ENCODE measurements at places on chromosomes 16 and 17.

DNA sequence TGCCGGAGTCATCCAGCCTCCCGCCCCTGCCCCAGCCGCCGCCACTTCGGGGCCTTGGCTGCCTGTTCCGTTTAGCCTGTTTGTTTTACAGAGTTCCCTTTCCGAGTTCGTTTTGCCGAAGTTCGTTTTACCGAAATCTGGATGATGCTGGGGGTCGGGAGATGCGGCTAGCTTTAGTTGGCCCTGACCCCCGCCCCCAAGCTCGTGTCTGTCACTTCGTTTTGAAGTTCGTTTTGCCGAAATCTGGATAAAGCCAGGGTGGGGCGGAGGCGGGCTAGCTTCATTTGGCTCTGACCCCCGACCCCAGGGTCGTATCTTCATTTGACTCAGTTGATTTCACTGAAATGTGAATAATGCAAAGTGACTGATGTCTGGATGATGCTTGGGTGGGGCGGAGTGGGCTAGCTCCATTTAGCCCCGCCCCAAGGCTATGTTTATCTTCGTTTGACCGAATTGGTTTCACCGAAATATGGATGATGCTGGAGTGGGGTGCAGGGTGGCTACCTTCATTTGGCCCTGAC, 591 bp downstream of the PSMD7 start:
- DNase-seq = no peak

DNA sequence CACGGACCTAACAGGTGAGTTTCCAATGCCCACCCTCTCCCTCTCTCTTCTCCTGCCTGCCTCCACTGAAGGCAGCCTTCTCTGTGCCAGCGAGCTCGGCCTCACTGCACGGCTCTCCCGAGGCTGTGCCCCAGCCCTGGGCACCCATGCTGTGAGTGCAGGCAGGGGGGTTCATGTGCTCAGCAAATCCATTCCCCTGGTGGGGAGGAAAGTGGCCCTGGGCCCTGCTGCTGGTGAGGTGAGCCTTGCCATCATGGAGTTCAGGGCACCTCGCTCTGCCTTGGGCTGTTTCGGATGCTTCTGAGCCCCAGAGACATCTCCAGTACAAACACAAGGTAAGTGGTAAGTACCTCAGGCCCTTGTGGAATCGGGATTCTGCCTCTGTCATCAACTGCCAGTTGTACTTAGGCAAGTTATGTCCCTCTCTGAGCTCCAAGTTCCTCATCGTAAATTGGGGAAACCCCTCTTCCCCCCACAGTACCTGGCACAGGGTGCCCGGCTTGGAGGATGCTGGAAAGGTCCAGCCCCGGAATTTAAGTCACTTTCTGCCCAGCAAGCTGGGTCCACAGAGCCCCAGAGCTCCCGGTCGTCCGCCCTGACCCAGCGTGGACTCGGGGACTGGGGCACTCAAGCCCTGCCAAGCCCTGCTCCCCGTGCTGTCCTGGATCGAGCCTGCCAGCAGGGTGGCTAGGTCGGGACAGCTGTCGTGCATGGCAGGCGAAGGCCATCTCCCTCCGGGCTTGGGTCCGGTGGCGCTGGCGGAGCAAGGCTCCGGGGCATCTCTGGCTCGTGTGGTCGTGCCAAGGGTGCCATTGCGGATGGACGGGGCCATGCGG, 684 bp upstream of the NUDT16L1 start:
- DNase-seq = no peak

- DNase-seq = no peak
Measured at GRCh38 chr17:32863559-32863958, 13.4 kb downstream of the MYO1D start.

GRCh38 chr17:17313350-17313991, 10.3 kb downstream of the NT5M start:
- peak; percentile 56 for DNase-seq

DNA sequence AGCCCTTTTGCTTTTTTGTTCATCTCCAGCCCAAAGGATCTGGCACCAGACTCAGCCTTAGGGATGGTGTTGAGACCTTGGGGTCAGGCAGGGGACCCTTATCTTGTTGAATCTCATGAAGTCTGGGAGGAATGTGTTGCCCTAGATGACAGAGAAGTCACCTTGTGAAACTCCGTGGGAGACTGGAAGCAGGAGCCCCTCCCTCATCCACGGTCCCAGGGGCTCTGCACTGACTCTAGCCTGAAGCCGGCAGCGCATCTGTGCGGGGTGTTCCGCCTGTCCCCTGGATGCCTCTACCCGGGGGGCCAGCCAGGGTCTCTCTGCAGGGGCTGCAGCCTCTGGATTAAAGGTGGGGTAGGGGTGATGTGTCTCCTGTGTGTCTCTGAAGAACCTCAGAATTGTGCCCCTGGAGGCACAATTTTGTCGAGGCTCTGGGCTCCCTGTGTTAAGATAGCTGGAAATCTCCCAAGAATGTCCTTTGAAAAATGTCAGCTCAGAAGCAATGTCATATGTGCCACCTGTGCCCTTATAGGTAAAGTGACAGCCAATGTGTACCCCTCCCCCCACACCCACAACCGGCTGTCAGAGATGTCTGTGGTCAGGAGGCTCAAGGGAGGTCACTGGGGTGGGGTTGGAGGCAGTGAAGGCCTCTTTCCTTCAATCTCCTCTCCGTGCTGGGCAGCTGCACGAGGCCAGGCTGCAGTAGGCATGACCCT, 32.1 kb upstream of the CDC42EP4 start:
- peak; percentile 37 for DNase-seq

- DNase-seq = no peak
Measured at GRCh38 chr17:57481910-57482391, 225.6 kb downstream of the MSI2 start.

GRCh38 chr16:11682655-11683096, 14.4 kb downstream of the SNN start:
- DNase-seq = no peak

DNA sequence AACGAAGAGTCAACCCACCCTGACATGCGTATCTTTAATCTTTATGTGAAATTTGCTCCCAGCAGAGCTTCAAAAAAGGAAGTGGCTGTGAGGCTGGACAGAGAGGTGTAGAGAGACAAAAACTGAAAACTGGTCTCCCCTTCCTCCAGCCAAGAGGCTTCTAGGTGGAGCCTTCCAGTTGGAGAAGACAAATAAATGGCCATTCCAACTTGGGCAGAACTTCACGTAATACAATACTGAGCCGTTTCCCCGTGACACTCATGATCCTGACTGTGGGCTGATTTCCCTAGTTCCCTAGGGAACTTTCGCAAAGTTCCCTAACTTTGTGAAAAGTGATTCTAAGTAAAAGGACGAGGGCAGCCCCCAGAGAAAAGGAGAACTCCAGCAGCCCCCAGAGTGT, 78.8 kb downstream of the ZFHX3 start:
- no peak for DNase-seq

- no peak for DNase-seq
Measured at GRCh38 chr17:72465191-72466024, 344.6 kb downstream of the SOX9 start.

GRCh38 chr17:6153375-6153774, 83.2 kb downstream of the WSCD1 start:
- DNase-seq = no peak

GRCh38 chr17:77032929-77033328, 107.8 kb upstream of the SEC14L1 start:
- DNase-seq = no peak

DNA sequence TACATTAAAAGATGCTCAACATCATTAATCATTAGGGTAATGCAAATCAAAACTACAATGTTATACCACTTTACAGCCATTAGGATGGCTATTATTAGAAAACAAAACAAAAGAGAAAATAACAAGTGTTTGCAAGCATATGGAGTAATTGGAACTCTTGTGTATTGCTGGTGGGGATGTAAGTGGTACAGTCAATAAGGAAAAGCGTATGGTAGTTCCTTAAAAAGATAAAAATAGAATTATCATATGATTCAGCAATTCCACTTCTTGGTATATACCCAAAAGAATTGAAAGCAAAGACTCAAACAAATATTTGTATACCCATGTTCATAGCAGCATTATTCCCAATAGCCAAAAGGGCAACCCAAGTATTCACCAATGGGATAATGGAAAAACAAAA, 1.4 kb upstream of the CAPNS2 start:
- no peak for DNase-seq

- DNase-seq = no peak
Measured at GRCh38 chr16:65181071-65181561, 59.3 kb upstream of the CDH11 start.

DNA sequence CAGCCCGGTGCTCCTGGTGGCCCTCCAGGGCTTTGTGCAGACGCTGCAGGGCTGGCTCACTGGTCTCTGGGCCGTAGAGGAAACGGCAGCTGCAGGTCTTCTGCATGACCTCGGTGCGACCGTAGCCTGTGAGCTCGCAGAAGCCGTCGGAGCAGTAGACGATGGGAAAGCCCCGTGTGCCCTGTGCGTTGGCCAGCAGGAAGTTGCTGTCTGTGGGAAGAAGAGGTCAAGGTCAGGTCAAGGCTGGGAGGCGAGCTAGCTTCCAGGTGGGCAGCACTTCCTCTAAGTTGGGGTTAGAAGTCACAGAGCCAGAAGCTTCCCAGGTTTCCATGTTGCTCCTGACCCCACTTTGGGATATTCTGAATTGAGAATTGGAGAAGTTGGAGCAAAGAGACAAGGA, 2.1 kb downstream of the KCNH4 start:
- no peak for DNase-seq

GRCh38 chr17:62761884-62762283, 46.2 kb downstream of the MARCHF10 start:
- no peak for DNase-seq

DNA sequence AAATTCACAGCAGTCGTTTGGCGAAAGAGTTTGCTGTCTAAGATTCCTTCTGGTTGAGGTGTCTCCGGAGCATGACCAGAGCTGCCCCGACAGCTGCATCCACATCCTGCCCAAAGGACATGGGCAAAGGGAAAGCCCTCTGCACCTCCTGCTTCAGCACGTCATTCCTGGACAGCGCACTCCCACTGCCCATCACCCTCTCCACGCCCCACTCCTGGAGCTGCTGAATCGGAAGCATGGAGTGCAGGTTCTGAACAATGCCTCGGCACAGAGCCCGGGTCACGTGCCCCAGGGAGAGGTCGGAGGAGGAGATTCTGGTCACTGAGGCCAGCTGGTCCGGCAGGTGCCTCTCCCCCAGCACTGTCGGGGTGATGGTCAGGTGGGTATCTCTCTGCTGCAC, 1.3 kb upstream of the TRPV1 start:
- no peak for DNase-seq

DNA sequence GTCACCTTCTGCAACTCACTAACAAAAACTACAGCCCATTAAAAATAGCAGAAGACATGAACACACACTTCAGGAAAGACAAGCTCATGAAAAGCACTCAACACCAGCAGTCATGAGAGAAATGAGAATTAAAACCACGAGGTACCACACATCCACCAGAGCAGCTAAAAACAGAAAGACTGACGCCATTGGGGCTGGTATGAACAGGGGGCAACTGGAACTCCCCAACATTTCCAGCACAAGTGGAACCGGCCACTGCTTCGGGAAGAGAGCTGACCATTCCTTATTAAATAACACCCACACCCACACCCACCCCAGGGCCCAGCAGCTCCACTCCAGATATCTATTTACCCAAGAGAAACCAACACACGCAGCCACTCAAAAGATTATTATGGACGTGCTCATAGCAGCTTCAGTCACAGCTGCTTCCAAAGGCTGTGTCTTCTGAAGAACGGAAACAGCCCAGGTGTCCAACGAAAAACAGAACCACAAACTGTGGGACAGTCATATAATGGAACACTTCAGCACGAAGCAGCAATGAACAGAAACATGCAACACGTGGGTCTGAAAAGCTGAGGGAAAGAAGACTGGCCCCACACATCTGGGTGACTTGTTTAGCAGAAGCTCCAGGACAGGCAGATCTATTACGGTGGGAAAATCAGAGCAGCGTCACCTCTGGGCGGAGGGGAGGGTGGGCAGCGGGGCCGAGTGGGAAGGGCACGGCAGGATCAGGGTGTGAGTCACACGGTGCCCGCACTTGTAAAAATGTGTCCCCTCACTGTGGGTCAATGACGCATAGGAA, 41.1 kb downstream of the KLHDC4 start:
- no peak for DNase-seq

DNA sequence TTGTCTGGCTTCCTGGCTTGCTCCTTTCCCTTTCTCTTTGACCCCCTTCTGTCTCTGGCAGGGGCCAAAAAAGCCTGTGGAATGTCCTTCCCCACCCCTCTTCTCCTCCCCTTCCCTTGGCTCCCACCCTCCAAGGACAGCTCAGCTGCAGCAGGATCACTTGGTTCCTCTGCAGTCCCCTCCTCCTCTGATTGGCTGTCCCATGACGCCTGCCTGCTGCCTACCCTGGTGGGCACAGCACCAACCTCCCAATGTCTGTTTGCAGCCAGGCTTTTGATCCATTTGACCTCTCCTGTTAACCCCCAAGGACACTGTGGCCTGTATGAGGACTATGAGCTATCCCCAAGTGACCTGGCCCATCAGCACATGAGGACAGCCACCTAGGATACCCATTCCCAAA, 14.8 kb upstream of the MTMR4 start:
- DNase-seq = no peak

- DNase-seq = peak; percentile 53
Measured at GRCh38 chr17:38352245-38353085, 821 bp downstream of the SOCS7 start.

GRCh38 chr16:53955221-53955875, 251.4 kb downstream of the FTO start:
- DNase-seq = no peak

GRCh38 chr17:50534222-50534978, 1.9 kb downstream of the EPN3 start:
- DNase-seq = no peak

DNA sequence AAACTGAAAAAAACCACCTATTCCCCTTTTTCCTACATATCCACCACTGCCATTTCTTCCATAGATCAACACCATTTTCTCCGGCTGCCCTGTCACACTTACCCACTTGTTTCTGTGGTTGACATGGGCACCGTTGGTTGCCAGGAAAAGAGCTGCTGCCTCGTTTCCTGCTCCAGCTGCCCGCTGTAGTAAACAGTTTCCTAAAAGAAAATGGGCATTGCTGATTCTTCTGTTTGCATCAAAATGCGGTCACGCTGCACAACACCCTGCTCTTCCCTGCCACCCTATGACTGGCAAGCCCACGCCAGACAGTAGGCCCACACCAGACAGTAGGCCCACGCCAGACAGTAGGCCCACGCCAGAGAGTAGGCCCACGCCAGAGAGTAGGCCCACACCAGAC, 46.3 kb downstream of the CYB5D2 start:
- no peak for DNase-seq

GRCh38 chr16:934178-934577, 36.6 kb downstream of the LMF1 start:
- no peak for DNase-seq

- DNase-seq = no peak
Measured at GRCh38 chr17:68314916-68315535, 23.7 kb downstream of the ARSG start.

GRCh38 chr16:5615868-5616642, 518.5 kb upstream of the EEF2KMT start:
- peak; percentile 55 for DNase-seq
